ENCODE measurements at places on chromosomes 4 and X. TPM values are rescaled to one million over a fixed set of nuclear protein-coding genes. Genes with fewer than 3 reads are reported as not detected.
A peak's percentile ranks its signal among the peaks of the same experiment; 100 is the strongest.

- peak; percentile 10 for DNase-seq
Observed at GRCh38 chr4:40254608-40255392, 58.0 kb downstream of the RHOH start.

GRCh38 chrX:154046031-154046781, 26.5 kb upstream of the IRAK1 start:
- no peak for DNase-seq

- DNase-seq = no peak
Observed at GRCh38 chrX:4550018-4550417, 836.6 kb upstream of the PRKX start.

DNA sequence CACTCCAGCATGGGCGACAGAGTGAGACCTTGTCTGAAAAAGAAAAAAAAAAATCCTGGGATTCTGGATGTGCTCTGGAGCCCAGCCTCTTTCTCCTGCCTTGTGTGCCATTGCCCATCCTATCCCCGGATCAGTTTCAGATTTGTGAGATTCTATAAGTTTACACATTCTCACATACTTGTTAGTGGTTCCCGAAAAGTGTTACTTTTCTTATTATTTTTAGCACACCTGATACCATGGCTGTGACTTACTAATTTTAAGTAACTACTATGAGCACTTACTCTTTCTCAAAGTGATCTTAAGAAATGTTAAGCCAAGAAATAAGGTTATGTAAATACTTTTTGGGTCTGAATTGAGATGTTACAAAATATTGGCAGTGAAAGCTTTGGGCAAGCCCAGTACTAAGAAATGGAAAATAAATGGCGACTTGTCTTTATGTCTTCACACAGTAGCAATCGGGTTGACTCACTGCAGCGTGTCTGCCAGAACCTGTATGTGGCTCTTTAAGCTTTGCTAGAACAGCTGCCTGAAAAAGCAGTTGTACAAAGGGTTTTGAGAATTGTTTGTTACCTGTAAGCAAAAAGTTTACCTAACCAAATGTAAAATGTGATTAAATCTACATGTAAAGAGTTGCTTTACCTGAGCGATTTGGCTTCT, 118.7 kb downstream of the KLHL8 start:
- DNase-seq = no peak

The UGT2B17 gene
- not detected for total RNA-seq

DNA sequence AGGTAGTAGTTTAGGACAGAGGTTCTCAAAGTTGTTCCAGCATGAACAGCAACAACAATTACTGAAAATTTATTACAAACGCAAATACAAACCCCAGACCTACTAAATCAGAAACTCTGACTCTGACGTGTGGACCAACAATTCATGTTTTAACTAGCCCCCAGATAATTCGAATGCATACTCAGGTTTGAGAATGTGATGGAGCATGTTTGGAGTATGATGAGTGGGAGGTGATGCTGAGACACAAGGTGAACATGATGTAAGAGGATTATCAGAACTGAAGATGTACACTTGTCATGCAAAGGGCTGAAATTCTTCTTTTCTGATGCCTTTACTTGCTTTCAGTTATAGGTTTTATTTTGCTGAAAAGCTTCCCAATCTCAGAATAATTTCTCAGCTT, 323.0 kb downstream of the INPP4B start:
- no peak for DNase-seq

The MAGEA11 gene
- total RNA-seq = not detected

DNA sequence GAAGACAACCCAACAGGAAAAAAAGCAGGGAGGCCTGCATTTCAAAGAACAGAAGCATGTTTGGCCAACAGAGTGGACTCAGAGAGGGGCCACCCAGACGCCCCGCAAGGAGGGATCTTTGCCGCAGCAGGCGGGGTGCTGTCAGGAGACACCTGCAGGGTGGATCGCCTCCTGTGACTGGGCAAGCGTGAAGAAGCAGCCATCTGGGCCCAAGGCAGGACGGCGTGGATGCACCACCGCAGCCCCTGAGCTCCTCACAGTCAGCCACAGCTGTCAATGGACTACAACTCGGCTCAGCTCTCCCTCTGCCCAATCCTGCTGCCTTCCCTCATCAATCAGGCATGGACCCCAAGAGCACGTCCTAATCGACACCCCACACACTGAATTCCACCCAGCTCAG, 32.0 kb upstream of the MAN2B2 start:
- DNase-seq = no peak

The NAT8L gene
- total RNA-seq = 9.0 TPM

The BTC gene
- total RNA-seq = 9.9 TPM

GRCh38 chr4:80171656-80172055, 25.6 kb upstream of the PRDM8 start:
- no peak for DNase-seq

DNA sequence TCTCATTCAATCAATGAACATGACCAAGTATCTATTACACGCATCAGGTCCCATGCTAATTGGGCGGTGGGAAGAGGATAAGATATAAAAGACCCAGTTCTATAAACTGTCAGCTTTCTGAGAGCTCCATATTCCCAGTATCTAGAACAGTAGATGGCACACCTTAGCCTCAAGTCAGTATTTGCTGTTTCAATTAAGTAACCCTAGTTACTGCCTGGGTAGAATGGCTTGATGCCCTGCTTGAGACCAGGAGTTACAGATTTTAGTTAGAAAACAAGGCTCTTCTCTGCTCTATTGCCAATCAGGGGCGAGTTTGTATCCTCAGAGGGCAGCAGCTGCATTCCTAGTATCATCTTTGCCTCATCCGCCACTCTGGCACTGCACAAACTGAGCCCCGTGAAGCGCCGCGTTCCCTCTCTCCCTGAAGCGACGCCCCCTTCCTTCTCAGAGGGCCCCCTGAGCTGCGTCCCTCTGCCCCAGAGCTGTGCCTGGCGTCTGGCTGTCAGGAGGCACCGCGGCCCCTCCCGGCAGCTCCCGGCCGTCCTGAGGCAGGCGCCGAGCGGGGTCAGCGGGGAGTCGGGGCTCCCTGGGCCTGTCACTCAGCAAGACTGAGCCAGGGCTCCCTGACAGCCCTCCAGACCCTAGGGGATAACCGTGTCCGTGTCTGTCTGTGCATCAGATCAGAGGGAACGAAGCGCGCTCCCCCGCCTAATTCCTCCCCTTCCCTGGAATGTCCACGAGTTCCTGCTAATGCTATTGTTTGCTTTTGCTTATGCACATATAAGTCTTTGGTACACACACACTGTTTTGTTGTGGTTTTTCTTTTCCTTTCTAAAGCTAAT, 212.4 kb upstream of the TTC29 start:
- no peak for DNase-seq

- no peak for DNase-seq
Observed at GRCh38 chrX:119989905-119990555, 46.5 kb upstream of the NKAP start.

The RADX gene
- 3.6 TPM for total RNA-seq

DNA sequence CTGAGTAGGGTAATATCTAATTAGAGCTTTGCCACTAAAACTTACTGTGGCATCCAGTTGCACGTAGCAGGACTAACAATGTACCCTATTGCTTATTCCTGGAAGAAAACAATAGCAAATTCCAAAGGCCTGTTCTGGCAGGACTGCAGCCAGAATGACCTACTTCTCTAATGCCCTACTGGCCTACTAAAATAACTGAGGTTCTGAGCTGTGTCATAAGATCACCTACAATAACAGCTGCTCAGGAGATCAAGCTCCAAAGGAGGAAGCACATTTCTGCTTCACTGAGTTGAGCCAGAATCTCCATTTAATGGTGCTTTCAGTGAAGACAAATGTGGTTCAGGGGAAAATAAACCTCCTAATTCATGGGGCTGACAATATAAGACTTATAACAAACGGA, 42.2 kb upstream of the CXCL8 start:
- peak; percentile 94 for DNase-seq

GRCh38 chr4:2354760-2355159, 63.7 kb downstream of the ZFYVE28 start:
- DNase-seq = no peak
